ENCODE measurements at places on chromosomes 13 and 19. TPM values are rescaled to one million over a fixed set of nuclear protein-coding genes. Genes with fewer than 3 reads are reported as not detected.
A peak's percentile ranks its signal among the peaks of the same experiment; 100 is the strongest.

WTIP gene
- total RNA-seq, result 35.2 TPM

- peak; percentile 81 for DNase-seq
These were observed 433 bp downstream of the SIX5 start for GRCh38 chr19:45768655-45768983.

- no peak for DNase-seq
These were observed 53.6 kb downstream of the ZNF823 start for GRCh38 chr19:11684987-11685675.

ZNF699 gene
- total RNA-seq, result 3.9 TPM

- DNase-seq, result no peak
These were observed 101.1 kb upstream of the MYO16 start for GRCh38 chr13:108528303-108528702.

ZNF253 gene
- 2.1 TPM for total RNA-seq

DNA sequence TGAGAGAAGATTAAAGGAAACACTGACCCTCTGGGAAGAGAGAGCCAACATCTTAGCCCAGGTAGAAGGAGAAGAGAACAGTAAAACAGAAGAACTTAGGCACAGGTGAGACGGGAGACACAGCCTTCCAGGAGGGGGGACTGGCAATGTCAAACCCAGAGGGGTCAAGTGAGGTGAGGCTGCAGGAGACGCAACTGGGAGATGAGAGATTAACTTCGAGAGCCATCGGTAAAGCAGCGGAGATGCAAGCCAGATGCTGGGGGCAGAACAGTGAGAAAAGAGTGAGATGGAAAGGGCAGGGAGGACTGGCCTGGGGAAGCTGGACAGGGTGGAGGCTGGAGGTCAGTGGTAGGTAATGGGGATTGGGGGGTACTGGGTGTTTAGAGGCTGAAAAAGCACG lies 5.2 kb downstream of the INSR start:
- no peak for DNase-seq

- no peak for DNase-seq
These were observed 421 bp upstream of the KLF5 start for GRCh38 chr13:73058432-73058735.

DNA sequence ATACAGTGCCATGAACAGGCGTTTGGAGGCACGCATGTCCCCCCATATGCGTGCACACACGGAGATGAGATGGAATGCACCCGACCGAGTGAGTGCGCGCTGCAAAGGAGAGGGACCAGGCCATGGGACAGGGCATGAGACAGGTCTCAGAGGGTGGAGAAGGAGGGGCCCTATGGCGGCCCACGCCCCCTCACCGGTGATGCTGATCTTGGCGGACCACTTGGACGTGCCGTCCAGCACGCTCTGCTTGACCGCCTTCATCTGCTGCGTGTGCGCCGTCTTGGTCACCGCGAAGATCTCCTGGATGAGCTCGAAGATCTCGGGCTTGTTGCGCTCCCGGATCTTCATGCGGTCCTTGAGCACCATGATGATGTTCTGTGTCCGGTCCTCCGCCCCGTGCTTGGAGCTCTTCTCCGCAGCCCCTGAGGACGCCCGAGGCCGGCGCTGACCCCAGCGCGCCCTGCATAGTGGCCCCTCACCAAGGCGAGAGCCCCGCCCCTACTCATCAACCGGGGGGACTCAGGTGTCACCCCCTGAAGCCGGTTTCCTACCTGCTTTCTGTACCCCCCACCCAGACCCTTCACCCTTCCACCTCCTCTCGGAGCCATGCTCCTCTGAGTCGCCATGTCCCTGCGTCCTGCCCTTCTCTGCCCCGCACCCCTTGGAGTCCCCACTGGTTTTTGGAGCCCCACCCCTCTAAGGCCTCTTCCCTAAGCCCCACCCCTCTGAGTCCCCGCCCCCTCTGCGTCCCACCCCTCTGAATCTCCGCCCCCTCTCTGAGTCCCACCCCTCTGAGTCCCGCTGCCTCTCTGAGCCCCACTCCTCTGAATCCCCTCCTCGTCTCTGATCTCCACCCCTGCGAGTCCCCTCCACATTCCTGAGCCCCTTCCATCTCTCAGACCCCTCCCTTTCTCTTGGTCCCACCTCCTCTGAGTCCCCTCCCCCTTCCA lies 40.8 kb downstream of the UNC13A start:
- no peak for DNase-seq

DNA sequence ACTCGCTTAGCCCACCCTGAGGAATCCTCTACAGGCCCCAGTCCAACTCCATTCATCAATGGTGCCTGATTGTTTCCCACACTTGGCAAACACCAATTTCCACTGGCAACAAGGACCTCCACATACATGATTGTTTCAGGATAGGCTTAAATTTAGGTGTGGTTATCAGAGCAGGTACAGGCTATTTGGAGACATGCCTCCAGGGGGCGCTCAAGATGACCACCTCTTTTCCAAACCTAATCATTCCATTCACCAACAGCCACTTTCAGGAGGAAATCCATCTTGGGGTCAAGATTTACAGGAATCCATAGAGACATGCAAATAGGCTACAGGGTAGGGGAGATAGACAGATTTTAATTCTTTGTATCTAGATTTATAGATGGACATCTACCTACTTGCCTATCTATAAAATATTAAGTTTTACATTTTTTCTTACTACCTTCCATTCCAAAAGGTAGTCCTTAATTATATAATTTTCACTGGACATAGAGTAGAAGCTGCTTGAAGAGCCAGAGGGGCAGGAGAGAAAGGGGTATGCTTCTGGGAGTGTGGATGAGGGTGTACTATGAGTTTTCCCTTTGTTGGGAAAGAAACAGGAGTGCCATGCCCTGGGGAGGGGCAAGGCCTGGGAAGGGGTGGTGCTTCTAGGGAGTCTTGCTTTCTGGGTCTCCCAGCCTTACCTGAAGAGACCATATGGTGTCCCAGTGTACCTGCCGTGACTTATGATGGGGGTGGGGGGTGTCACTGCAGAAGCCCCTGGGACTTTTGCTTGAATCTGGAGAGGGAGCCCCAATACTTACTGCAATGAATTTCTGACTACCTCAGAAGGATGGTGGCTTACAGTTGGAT lies 14.1 kb upstream of the PCDH8 start:
- DNase-seq, result peak; percentile 6

DNA sequence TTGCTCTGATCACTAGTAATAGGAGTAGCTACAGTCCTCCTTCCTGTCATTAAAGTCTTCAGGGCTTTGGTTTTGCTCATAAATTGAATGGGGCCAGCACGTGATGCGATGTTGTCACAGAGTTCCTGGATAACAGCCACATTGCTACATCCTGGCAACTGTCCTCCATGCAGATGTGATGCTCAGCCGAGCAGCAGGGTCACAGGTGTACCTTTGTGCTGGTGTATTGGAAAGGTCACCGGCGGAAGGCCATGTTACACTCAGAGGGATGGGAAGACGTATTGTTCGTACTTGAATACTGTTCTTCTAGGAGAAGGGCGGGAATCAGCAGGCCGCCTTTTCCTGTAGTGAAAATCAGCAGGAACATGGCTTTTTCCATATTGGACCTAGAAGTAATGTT lies 713.8 kb upstream of the GPC6 start:
- DNase-seq, result no peak

MISP3 gene
- 1.3 TPM for total RNA-seq

MRPS31 gene
- total RNA-seq, result 9.8 TPM

DNA sequence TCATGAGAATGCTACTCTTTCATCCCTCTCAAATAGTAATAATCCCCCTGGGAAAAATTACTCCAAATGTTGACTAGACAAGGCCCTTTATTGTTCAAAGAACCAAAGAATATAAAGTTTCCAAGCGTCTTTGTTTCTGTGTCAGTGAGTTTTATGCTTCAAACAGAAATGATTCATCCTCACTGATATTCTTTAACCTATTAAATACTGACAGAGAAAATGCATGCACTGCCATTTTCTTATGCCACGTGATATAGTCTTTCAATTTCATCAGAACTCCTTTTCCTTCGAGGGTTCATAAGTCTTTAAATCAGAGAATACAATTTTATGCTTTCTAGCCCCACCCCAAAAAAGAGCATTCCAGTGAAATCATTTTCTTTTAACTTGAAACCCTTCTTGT lies 211.6 kb downstream of the SHISA2 start:
- DNase-seq, result no peak

DNA sequence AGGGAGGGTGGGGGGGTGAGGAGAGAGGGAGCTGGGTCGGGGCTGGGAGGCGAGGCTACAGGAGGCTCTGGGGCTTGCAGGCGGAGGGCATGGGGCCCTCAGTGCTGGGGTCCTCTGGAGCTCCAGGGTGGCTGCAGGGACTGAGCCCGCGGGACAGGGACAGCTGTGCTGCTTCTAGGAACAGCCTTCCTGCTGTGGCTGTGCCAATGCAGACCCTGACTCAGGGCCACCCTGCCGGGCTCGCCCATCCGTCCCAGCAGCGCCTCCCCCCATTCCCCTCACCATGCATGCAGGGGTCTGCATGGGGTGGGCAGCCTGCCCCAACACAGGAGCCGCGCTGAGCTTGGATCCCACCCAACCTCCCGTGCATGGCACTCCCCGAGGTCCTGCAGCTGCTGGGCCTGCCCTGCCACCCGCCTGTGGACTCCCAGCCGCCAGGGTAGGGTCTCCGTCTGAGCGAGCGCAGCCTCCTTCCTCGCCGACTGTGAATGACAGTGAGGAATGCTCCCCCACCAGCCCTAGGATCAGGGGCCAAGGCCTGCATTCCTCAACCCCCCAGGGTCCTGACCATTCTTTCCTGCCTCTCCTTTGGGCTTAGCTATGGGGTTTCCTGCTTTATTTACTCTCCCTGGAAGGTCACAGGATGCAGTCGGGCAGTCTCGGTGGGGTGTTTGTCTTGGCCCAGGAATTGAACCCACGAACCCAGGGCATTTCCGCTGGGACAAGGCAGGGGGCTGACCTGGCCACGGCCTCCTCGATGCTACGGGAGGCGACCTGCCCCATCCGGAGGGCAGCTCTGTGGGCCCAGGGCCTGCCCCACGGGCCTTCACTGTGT lies 23.4 kb downstream of the CEBPG start:
- DNase-seq, result no peak

HSD17B14 gene
- total RNA-seq, result 3.9 TPM

ATP1A3 gene
- 0.11 TPM for total RNA-seq

DNA sequence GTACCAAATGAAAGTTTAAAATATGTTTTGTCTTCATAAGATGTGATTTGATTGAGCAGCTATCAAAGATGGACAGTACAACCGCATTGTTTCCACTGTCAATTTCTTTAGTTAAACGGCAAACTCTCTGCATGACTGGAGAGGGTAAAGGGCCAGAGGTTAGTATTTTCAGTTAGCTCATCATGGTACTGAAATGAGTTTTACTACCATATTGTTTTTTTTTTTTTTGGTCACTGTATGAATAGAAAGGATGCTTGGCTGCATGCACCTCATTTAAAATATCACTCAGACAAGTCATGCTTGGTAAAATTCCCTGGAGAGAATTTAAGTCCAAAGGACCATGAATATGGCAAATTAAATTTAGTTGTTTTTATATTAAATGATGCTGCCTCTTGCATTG lies 942.1 kb upstream of the SPRY2 start:
- DNase-seq, result no peak

- no peak for DNase-seq
These were observed 62.9 kb upstream of the KLF2 start for GRCh38 chr19:16261584-16262368.

DNA sequence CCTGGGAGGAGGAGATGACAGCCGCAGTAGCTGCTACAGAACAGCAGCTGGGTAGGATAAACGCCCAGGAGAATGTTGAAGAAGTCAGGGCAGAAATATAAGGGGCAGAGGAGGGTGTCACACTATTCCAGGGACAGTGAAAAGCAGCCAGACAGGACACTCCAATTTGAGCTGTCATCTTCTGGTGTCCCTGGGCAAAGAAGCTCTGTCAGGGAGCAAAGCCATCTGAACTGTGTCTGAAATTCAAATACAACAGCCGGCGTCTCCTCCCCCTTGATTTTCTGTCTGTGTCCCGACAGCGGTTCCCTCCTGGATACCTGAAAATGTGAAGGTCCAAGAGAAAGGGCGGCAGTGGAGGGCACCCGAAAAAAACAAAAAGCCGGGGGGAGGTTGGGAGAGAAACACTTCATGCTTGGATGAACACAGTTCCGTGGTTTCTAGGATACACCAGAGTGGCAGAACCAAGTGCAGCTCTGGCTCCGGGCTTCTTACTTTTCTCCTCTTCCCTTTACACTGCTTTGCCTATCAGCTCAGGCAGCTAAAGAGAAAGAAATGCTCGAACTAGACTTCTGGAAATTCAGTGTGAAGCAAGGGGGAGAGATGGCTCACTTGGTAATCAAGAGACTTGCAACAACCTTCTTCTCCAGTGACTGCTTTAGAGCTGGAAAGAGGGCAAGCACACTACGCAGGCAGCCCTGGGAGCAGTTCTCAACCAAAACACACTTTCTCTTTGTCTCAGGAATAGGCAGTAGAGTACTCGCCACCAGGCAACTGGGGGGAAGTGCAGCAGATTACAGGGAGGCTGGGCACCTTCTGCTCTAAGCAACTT lies 465.6 kb downstream of the ITGBL1 start:
- DNase-seq, result no peak

- no peak for DNase-seq
These were observed 15.6 kb downstream of the SMIM24 start for GRCh38 chr19:3464587-3465235.

DNA sequence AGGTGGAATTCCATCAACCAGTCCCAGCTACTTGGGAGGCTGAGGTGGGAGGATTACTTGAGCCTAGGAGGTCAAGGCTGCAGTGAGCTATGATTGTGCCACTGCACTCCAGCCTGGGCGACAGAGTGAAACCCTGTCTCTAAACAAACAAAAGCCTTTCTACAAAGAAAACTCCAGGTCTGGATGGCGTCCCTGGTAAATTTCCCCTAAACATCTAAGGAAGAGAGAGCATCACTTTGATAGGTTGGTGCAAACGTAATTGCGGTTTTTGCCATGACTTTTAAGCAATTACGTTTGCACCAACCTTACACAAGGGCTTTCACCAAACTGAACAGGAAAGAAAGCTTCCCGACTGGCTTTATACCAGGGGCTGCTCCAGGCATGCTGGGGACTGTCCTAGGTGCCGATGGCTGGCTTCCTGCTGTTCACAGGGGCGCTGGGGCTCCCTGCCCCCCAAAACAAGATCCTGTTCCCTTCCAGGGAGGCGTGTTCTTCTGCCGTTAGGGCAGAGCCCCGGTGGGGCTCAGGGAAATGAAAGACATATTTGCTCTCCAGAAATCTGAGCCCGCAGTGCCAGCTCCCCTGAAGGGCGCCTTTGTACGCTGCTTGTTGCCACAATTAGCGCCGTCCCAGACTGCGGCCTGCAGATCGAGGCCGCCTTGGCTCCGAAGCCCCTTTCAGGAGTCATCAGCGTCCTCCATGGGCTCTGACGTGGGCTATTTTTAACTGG lies 38.7 kb upstream of the KLF2 start:
- no peak for DNase-seq

FFAR3 gene
- not detected for total RNA-seq

- DNase-seq, result peak; percentile 58
These were observed 42.6 kb downstream of the B3GLCT start for GRCh38 chr13:31242367-31242766.

- DNase-seq, result no peak
These were observed 16.6 kb upstream of the SLC25A30 start for GRCh38 chr13:45434556-45435371.

- peak; percentile 75 for DNase-seq
These were observed 96.6 kb downstream of the COL4A2 start for GRCh38 chr13:110403721-110404120.

NOVA2 gene
- not detected for total RNA-seq

OR7A5 gene
- not detected for total RNA-seq

All from GM23248 (cell line).